ENCODE measurements at places on chromosomes 7 and 10.

GRCh38 chr7:114901771-114902170, 20.1 kb upstream of the MDFIC start:
- no peak for DNase-seq

DNA sequence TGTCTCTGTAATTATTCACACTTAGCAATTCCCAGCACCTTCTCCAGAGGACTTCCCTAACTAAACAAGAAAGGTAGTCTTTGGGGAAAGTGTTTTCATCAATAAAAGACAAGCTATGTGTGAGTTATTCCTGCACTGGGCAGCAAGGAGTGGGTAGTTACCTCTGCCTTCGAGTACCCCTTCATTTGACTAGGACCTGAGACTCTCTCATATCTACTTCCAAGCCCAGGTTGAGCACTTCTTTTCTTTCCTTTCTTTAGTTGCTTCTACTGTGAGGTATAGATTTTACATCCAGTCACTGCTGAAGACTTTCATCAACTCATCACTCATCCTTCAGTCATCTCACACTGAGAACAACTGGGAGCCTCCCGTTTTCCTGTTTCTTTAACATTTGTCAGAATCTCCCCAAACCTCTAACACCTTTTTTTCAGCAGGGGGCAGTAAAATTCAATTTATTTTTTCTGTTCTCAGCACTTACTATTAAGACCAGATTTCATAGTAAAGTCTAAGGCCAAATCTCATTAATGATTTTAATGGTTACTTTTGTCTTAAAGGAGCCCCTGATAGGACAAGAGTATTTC, 80.1 kb upstream of the PRSS1 start:
- no peak for DNase-seq

- no peak for DNase-seq
Measured at GRCh38 chr7:106681815-106682495, 21.0 kb upstream of the CCDC71L start.

DNA sequence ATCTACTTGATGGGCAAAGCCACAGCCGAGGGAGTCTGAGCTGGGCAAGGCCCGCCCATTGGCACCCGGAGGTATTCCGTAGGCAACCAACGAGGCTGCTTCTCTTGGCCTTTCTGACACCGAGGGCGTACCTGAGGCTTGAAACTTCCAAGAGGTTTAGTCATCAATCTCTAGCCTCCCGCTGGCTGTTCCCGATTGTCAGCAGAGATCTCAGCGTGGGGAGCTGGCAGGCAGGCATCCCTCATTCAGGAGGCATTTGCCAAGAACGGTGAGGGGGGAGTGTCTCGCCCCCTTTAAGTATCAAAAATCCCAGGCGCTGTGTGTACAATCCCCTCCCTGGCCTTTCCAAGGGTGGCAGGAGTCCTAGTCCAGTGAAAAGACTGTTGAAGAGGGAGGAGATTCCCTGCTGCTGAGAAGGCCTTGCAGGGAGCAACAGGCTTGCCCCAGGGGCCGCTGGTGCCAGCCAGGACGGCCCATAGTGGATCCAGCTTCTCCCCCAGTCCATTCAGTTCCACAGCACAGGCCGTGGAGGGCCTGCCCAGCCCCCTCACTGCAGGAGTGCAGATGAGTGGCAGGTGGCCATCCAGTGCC, 39.7 kb downstream of the OAT start:
- DNase-seq, result no peak

- no peak for DNase-seq
Measured at GRCh38 chr10:35228058-35228457, 101.4 kb downstream of the CREM start.

All from T47D (cell line).